ENCODE measurements at places on chromosomes 5 and 9.

DNA sequence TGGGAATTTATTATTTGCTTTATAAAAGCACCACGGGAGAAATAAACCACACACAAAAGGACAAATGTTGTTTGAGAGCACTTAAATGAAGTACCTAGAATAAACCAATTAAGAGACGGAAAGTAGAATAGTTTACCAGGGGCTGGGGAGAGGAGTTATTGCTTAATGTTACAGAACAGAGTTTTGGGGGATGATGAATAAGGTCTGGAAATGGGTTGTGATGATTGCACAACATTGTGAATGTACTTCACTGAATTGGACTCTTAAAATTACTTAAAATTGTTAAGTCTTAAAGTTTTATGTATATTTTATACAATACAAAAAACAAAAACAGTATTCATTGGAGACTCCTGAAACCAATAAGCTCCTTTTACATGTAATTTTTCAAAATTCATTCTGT is 1.5 kb downstream of the ZBTB43 start:
- DNase-seq: no peak

DNA sequence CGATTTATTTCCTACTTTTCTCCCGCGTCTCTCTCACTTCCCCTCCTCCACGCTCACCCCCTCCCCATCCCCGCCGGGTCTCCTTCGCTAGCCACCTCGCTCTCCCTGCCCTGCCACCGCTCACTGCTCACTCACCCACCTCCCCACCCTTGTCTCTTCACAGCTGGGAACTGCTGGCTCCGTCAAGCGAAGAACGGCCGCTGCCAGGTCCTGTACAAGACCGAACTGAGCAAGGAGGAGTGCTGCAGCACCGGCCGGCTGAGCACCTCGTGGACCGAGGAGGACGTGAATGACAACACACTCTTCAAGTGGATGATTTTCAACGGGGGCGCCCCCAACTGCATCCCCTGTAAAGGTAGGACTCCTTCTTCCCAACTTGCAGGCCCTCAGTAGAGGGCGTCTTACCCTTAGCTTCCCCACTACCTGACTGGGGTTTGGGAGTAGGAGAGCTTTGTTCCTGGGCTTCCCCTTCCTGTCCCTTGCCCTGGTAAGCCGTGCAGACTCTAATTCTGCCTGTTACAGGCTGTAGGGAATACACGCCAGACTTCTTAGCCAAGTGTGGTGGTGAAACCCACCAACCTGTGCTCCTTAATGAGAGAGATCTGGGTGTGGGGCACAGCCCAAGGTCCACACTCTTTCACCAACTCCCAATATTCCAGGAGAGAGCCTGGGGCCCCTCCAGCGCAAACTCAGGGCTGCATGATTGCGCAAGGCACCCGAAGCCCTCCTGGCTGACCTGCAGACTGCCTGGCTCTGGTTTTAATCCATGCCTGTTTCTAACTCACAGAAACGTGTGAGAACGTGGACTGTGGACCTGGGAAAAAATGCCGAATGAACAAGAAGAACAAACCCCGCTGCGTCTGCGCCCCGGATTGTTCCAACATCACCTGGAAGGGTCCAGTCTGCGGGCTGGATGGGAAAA is 2.5 kb downstream of the FST start:
- DNase-seq: no peak

- no peak for DNase-seq
Measured at GRCh38 chr5:113735751-113736150, 222.3 kb downstream of the YTHDC2 start.

- no peak for DNase-seq
Measured at GRCh38 chr5:139268364-139269202, 25.0 kb upstream of the MATR3 start.

DNA sequence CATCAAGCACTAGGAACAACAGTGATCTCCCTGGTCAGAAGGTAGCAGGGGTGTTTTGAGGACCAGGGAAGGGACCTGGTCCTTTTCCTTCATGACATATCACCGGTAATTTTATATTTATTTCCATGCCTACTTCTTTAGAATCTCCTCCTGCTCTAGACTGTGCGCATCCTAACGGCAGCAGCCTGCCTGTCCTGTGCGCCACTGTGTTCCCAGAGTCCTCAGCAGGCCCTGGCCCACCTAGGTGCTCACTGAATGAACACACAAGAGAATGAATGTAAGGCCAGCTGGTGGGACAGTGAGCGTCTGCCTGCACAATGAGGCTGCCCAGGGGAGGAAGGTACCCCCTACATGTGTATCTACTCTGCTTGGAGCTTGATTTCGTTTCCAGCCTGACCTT is 51.5 kb downstream of the C5orf15 start:
- no peak for DNase-seq

GRCh38 chr9:124765439-124765835 is 5.7 kb downstream of the NR6A1 start:
- DNase-seq: no peak

- peak; percentile 48 for DNase-seq
Measured at GRCh38 chr9:27528886-27529315, 713 bp downstream of the MOB3B start.

GRCh38 chr5:2905741-2906140 is 154.3 kb upstream of the IRX2 start:
- DNase-seq: no peak

- no peak for DNase-seq
Measured at GRCh38 chr5:143740956-143741355, 71.0 kb upstream of the HMHB1 start.

DNA sequence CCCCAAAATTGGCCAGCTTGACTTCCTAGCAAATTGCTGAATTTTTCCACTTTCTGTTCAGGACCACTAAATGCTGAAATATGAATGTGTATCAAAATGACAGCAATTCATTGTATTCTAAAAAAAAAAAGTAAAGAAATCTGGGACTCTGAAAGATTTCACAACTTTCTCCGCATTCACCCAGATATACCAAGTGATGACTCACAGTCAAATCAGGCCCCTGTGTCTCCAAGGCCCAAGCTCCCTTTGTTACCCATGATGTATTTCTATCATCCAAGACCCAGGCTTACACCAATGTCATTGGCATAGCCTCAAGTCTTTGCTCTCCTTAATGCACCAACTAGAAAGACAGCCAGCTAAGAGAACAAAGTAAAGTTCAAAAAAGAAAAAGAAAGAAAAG is 493.9 kb downstream of the NTRK2 start:
- no peak for DNase-seq

GRCh38 chr5:37520811-37521210 is 141.7 kb downstream of the WDR70 start:
- no peak for DNase-seq

- DNase-seq: no peak
Measured at GRCh38 chr9:82022121-82022520, 33.5 kb downstream of the SPATA31D1 start.

DNA sequence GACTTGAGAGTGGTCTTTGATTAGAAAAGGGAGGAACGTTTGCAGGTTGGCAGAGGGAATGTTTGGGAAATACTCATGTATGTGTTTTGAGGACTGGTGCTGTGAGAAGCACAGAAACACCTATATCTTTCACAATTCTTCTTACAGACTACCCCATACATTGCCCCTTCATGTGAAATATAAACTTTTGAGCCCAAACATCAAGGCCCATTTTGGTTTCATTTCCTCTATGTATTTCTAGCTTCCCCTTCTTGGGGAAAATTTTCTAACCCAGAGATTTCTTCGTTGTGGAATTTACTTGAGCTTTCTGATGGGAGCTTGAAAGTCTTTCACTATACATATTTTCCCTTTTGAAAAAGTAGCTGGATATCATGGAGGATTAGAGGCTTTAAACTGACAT is 67.6 kb downstream of the FYB1 start:
- DNase-seq: no peak

DNA sequence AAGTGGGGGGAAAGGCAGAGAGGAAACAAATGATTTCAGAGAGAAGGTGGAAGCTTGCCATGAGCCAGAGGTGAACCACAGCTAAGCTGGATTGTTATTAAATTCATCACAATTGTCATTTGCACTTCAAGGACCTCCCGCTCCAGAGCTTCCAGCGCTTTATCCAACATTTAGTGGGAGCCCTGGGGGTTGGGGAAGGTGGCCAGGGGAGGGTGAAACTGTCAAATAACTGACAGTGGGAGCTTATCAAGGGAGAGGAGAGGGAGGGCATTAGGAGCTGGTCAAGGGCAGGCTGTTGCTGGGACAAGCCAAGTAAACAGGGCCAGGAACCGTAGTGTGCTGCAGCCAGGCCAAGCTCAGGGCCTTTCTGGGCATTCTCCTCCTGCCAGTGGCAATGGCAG is 71.5 kb downstream of the SIL1 start:
- DNase-seq: no peak

Data from stimulated activated CD4-positive, alpha-beta T cell treated with anti-CD3 and anti-CD28 coated beads, Interleukin-4, amount 100 ng/mL, for 24 hours (primary cell).